ENCODE measurements at places on chromosomes 5 and 9.

DNA sequence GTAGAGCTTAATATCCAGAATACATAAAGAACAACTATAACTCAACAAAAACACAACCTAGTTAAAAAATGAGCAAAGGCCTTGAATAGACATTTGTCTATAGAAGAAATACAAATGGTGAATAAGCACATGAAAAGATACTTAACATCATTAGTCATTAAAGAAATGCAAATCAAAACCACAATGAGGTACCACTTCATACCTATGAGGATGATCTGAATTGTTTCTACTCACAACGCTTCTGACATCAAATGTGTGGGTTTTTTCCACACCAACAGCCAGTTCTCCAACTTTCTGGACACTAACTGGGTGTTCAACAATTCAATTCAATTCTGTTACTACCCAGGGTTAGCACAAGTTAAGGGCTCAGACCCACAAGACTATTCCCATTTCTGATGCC is 22.0 kb downstream of the SREK1IP1 start:
- H3K27ac ChIP-seq: no peak overlapping the region
- H3K4me1 ChIP-seq: no peaks in the 10 kb centered on the region
- no peaks in the 10 kb centered on the region for H3K36me3 ChIP-seq
- no peak overlapping the region for H3K4me3 ChIP-seq
- no peaks in the 10 kb centered on the region for H3K27me3 ChIP-seq
- DNase-seq: no peak

DNA sequence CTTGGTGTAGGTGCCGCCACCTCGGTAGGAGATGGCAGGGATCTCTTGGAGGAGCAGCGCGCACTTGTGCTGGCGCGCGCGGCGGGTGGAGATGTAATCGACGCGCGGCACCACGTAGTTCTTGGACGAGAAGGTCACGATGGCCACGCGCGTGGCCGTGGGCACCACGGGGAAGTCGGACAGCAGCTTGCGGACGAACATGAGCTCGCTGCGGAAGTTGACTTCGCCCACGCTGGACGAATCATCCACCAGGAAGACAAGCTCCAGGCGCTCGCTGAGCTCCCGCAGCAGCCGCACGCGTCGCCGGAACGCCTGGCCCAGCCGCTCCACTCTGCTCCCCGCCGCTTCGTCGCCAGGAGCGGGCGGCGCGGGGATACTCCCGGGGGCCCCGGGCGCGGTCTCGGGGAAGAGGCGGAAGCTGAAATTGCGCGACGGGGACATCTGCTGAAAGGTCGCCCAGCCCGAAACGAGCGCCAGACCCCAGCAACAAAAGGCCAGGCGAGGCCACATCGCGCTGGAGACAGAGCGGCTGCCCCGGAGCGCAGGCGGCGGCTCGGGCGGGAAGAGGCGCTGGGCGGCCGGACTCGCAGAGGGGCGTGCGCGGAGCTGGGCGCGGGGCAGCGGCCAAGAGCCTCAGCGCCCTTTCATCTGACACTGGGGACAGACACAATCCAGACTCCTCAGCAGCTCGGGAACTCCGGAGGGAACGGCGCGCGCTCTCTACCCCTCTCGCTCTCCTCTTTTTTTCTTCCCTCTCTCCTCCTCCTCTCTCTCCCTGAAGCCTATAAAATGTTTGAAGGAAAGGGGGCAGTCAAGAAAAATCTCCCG is at the start of gene SVEP1:
Gene SVEP1, minus strand, starts transcription at position 708 of the 828 bp plus-strand sequence. Its CDS starts 198 bp downstream, at position 510.
- H3K4me1 ChIP-seq: no peaks in the 10 kb centered on the region
- H3K4me3 ChIP-seq: no peak within 1 kb of the TSS
- peaks cover 13% of the 10 kb centered on the region for H3K27me3 ChIP-seq
- H3K36me3 ChIP-seq: no peaks in the 10 kb centered on the region

GRCh38 chr9:110254500-110254899 is 1.8 kb downstream of the TXN start:
- peaks cover 11% of the 10 kb centered on the region for H3K36me3 ChIP-seq
- peaks cover 32% of the 10 kb centered on the region for H3K4me1 ChIP-seq
- no peaks in the 10 kb centered on the region for H3K27me3 ChIP-seq

DNA sequence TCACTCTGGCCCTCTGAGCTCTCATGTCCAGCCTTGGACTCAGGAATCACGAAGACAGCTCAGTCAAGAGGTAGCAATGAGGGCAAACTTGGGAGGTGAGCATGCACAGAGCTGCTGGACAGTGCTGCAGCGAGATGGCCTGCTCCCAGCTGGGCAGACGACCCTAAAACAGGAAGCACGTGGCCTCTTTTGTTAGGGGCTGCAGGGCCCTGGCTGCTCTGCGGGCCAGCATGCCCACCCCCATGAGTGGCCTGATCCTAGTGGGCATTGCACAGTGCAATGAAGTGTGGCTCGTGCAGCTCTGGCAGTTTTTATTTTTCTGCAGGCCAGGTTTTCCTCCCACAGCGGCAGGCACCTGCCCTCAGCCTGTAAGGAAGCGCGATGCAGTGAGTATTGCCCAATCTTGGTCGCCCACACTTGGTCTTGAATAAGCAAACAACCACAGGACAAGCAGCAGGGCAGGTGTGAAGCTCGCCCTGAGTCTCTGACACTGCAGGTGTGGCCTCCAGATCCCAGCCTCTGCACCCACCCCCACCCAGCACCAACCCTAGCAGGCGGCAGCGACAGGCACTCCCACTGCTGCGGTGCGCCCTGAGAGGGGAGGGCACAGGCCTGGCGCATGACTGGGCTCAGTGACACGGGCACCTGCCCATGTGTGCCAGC is 60.8 kb downstream of the SEMA4D start:
- no peaks in the 10 kb centered on the region for H3K27me3 ChIP-seq
- peak overlapping the region; percentile 57 for H3K27ac ChIP-seq

GRCh38 chr9:84067821-84068220 is 87.2 kb downstream of the RMI1 start:
- no peak for DNase-seq
- H3K27me3 ChIP-seq: no peaks in the 10 kb centered on the region
- no peaks in the 10 kb centered on the region for H3K4me1 ChIP-seq
- H3K27ac ChIP-seq: no peak overlapping the region
- no peak overlapping the region for H3K4me3 ChIP-seq

DNA sequence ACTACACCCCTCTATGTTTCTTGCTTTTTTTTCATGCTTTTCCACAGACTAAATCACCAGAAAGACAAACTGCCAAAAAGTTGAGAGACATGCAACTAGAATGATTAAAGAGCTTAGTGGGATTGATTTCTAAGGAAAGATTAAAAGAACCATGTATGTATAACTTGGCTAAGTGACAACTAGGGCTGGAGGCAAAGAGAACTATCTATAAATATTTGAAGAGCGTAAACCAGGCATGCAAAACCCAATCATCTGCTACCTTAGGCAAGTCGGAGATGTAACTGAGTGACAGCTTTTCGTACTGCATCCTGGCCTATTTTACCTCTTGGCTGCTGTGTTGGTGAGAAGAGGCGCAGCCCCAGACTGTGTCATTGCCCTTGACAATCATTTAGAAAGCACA is 121.0 kb upstream of the TLX3 start:
- no peak overlapping the region for H3K27ac ChIP-seq
- H3K4me3 ChIP-seq: no peak overlapping the region
- no peaks in the 10 kb centered on the region for H3K27me3 ChIP-seq
- H3K4me1 ChIP-seq: no peaks in the 10 kb centered on the region

- no peak overlapping the region for H3K27ac ChIP-seq
- no peaks in the 10 kb centered on the region for H3K4me1 ChIP-seq
- H3K4me3 ChIP-seq: no peak overlapping the region
- H3K27me3 ChIP-seq: no peaks in the 10 kb centered on the region
- no peaks in the 10 kb centered on the region for H3K36me3 ChIP-seq
Observed at GRCh38 chr9:1916655-1917054, 98.5 kb upstream of the SMARCA2 start.

DNA sequence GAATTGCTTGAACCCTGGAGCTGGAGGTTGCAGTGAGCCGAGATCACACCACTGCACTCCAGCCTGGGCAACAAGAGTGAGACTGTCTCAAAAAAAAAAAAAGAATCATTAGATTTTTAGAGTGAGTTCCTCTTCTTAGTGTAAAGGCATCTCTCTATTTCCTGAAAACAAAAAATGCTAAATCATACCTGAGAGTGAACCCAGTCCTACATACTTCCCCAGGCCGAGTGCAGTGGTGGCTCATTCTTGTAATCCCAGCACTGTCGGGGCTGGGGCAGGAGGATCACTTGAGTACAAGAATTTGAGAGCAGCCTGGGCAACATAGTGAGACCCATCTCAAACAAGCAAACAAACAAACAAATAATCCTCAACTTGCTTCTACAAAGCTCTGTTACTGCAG is 38.2 kb upstream of the LPAR1 start:
- no peak overlapping the region for H3K27ac ChIP-seq
- H3K27me3 ChIP-seq: no peaks in the 10 kb centered on the region
- no peak overlapping the region for H3K4me3 ChIP-seq
- no peaks in the 10 kb centered on the region for H3K4me1 ChIP-seq
- H3K36me3 ChIP-seq: no peaks in the 10 kb centered on the region

DNA sequence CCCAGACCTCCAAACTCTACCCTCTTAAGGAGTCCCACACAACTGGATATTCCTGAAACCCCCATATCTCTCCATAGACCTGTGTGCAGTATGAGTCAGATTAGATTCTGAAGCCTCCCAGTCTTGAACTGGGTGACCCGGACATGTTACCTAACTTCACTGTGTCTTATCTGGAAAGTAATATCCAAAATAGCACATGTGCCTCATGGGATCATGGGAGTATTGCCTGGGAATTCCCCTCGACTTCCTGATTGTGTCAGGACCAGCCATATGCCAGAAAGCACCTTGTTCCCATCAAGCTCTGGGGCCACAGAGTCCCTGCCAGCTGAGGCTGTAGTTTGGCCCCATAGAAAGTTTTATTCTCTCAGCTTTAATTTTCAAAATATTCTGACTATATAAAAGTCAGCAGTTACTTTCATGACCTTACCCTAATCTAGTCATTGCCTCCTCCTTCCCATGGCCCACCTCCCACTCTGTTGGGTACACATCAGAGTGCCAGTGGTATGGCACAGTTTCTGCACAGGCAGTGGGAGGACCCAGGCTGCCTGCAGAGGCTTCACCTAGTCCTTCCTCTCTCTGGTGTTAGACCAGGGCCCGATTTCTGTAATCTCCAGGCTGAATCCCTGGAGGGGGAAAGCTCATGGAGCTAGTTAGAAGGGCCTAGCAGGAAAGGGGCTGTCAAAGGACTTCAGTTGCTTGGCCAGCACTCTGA is 19.5 kb upstream of the B4GALT1 start:
- DNase-seq: no peak
- no peaks in the 10 kb centered on the region for H3K36me3 ChIP-seq
- no peak overlapping the region for H3K4me3 ChIP-seq
- no peaks in the 10 kb centered on the region for H3K4me1 ChIP-seq

DNA sequence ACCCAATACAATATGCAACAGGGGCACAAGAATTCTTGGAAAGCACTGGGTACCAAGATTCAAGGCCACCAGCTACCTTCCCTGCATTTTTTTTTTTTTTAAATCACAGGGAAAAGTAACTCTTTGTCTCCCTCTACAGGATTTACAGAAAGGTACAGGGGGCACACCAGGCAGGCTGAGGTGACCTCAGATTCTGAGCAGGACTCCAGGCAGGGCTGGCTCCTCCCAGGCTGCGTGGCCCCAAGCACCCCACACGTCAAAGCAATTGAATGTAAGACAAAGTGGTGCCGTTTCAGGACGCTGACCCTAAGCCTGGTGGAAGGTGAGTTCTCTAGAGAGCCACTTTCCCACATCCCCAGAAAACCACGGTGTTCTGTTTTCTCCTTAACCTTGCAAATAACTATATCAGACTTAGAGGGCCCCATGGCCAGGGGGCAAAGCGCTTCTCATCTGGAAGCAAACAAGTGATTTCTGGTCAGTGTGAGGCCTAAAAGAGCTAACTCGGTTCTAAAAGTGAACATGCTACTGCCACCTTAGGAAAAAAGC is 222.6 kb downstream of the ROR2 start:
- H3K27ac ChIP-seq: no peak overlapping the region
- no peaks in the 10 kb centered on the region for H3K4me1 ChIP-seq
- no peaks in the 10 kb centered on the region for H3K36me3 ChIP-seq
- DNase-seq: peak; percentile 50
- H3K4me3 ChIP-seq: no peak overlapping the region

DNA sequence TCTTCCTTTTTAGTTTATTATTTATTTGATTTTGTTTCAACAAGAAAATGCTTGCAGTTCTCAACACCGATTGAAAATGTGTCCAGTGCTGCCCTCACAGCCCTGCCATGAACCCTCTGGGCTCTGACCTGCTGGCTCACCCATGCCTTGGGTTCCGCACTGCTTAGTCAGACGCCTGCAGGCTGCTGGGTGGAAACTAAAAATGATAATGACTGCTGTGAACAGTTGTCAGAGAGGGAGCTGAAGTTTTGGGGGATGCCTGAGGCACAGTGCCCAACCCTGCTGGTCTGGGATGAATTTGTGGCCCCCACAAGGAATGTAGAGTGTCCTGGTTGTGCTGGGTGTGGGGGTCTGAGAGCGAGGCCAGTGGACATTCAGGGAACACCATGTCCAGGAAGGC is 22.2 kb upstream of the CFAP157 start:
- no peaks in the 10 kb centered on the region for H3K4me1 ChIP-seq
- peaks cover 2% of the 10 kb centered on the region for H3K36me3 ChIP-seq

- no peaks in the 10 kb centered on the region for H3K36me3 ChIP-seq
- no peaks in the 10 kb centered on the region for H3K4me1 ChIP-seq
- H3K27ac ChIP-seq: no peak overlapping the region
- no peak overlapping the region for H3K4me3 ChIP-seq
- H3K27me3 ChIP-seq: no peaks in the 10 kb centered on the region
Observed at GRCh38 chr5:38029397-38030065, 189.7 kb upstream of the GDNF start.

GRCh38 chr5:81425569-81425968 is 31.6 kb upstream of the ACOT12 start:
- H3K4me3 ChIP-seq: no peak overlapping the region
- no peaks in the 10 kb centered on the region for H3K4me1 ChIP-seq
- H3K36me3 ChIP-seq: no peaks in the 10 kb centered on the region
- no peak overlapping the region for H3K27ac ChIP-seq
- H3K27me3 ChIP-seq: no peaks in the 10 kb centered on the region
- DNase-seq: peak; percentile 61

- no peak for DNase-seq
- no peak overlapping the region for H3K27ac ChIP-seq
Observed at GRCh38 chr9:79551586-79551985, 20.2 kb upstream of the TLE4 start.

DNA sequence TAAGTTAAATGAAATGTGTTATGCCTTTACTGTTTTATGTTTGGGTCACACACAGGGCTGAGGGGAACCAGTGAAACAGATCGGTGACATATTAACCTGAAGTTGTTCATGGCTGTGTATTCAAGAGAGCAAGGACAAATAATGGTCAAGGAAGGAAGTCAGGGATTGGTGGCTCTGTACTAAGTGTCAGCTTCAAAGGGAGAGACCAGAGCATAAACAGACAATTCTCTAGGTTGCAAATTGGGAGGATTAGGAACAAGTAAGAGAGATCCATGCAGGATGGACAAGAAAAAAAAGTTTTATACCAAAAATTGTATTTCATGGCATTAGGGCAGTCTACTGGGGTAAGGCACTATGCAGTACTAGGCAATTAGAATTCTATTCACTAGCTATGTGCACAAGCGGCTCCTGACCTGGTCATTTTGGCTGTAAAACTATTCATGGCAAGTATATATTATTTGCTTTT is 156.3 kb downstream of the PLPPR1 start:
- no peaks in the 10 kb centered on the region for H3K36me3 ChIP-seq
- DNase-seq: no peak
- H3K4me1 ChIP-seq: no peaks in the 10 kb centered on the region
- H3K27ac ChIP-seq: no peak overlapping the region

All from CD4-positive, alpha-beta T cell (primary cell).